Suprapubic skin (tissue), 4 donors: ENCODE measurements at places on chromosomes 6 and 20. TPM values are rescaled to one million over a fixed set of nuclear protein-coding genes. Genes with fewer than 3 reads are reported as not detected.

CRYBG1 gene
- total RNA-seq = 91.8 TPM

RAET1L gene
- 1.6 TPM for total RNA-seq

KCNK16 gene
- not detected for total RNA-seq

SIRPD gene
- not detected for total RNA-seq

KIFC1 gene
- total RNA-seq = 19.5 TPM

JPH2 gene
- 4.7 TPM for total RNA-seq

SLC52A3 gene
- total RNA-seq = 8.5 TPM

GJA1 gene
- total RNA-seq = 363 TPM

OR2J3 gene
- not detected for total RNA-seq

ECT2L gene
- total RNA-seq = 0.13 TPM

SNAP25 gene
- total RNA-seq = not detected

OXT gene
- total RNA-seq = 2.0 TPM

SIGLEC1 gene
- total RNA-seq = 1.5 TPM

NKX2-2 gene
- not detected for total RNA-seq

SEC63 gene
- total RNA-seq = 45.0 TPM

ZC2HC1B gene
- total RNA-seq = not detected

OR2H1 gene
- total RNA-seq = not detected

LBP gene
- total RNA-seq = 6.2 TPM
